ENCODE measurements at places on chromosomes 13 and 19. TPM values are rescaled to one million over a fixed set of nuclear protein-coding genes. Genes with fewer than 3 reads are reported as not detected.

UGGT2 gene
- total RNA-seq: 60.3 TPM

ZNF211 gene
- total RNA-seq: 27.3 TPM

KLK4 gene
- not detected for total RNA-seq

PRR22 gene
- total RNA-seq: 0.41 TPM

SYNE4 gene
- not detected for total RNA-seq

ZNF581 gene
- total RNA-seq: 6.5 TPM

PPM1N gene
- total RNA-seq: 0.82 TPM

ZNF497 gene
- 6.1 TPM for total RNA-seq

TTYH1 gene
- total RNA-seq: 65.2 TPM

LRP3 gene
- 93.8 TPM for total RNA-seq

NXNL1 gene
- total RNA-seq: not detected

PSG5 gene
- total RNA-seq: not detected

ZNF154 gene
- total RNA-seq: 33.0 TPM

REXO1 gene
- total RNA-seq: 5.3 TPM

LMTK3 gene
- total RNA-seq: 10.6 TPM

TNFSF9 gene
- total RNA-seq: 2.0 TPM

THOP1 gene
- total RNA-seq: 31.4 TPM

RAVER1 gene
- 2.4 TPM for total RNA-seq

Data from frontal cortex (tissue), 4 donors.